ENCODE measurements at places on chromosomes 11 and 22.

DNA sequence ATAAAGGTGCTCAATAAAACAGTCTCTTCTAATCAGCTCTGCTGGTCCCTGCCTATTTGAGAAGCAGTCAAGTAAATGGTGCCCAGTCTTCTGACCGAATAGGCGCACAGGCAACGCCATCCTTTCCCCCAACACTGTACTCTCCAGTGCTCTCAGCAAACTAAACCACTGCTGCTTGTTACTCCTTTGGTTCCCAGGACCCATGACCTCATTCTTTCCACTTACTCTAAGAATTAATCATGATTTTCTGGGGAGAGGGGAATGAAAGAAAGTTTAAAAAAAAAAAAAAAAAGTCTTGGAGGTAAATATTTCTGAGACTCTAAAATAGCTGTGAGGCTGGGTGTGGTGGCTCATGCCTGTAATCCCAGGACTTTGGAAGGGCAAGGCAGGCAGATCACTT is 63.7 kb downstream of the SGSM3 start:
- no peak for DNase-seq

- DNase-seq, result no peak
These were observed 1.1 kb downstream of the UPB1 start for GRCh38 chr22:24496234-24496633.

GRCh38 chr11:124831897-124832296 is 31.7 kb upstream of the MSANTD2 start:
- no peak for DNase-seq

DNA sequence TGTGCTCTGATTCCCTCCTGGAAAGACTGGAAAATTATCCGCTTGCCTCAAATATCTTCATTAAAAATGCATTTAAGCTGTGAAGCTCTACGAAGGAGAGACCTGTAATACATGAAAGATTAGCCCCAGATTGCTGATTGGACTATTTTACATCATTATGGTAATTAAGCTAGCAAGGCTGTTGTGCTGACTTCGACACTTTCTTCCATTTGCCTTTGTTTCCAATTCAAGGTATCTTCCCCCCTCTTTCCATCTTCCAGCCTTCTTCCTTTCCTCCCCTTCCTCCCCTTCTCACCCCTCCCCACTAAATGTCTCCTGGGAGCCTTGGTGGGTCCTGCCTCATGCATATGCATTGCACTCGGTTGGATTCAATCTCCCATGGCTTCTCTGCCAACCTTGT is 710.8 kb downstream of the OPCML start:
- no peak for DNase-seq

GRCh38 chr11:8593935-8594909 is at the start of gene STK33:
TSS of gene STK33 (minus strand) at chr11:8594228. CDS start at chr11:8474905, 119,323 bp downstream.
- DNase-seq, result peak; percentile 74

All from NCI-H524 (cell line).